ENCODE measurements at places on chromosomes 1 and 21.
A peak's percentile ranks its signal among the peaks of the same experiment; 100 is the strongest.

- DNase-seq, result no peak
Measured at GRCh38 chr1:10456048-10456447, 6.2 kb downstream of the CORT start.

GRCh38 chr1:169031566-169032224 lies 74.8 kb upstream of the ATP1B1 start:
- no peak for DNase-seq

- DNase-seq, result no peak
Measured at GRCh38 chr1:203985044-203985443, 87.9 kb upstream of the SOX13 start.

GRCh38 chr1:44696789-44697345 lies 22.4 kb downstream of the ARMH1 start:
- no peak for DNase-seq

DNA sequence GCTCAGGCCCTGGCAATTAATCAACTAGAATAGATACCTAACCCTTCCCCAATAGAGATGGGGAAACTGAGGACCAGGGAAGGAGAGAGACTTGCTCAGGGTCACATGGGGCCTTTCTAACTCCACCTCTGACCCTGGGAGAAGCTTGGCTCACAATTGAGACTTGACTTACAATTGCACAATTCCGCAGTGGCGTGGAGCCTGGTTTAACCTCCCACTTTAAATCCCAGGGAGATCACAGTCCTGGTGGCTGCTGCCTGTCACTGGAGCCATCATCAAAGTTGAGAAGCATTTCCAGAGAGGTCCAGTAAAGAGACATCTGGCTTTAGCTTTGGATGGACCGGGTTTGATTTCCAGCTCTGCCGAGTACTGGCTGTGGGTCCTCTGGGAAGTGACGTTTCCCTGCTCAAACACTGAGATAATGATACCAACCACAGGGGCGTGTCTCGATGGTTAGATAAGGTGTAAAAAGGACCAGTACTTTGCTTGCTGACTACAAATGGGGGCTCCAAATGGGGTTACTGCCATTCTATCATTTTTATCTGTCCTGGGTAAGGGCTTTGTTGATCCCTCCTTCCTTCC lies 39.3 kb downstream of the TRIM62 start:
- no peak for DNase-seq

DNA sequence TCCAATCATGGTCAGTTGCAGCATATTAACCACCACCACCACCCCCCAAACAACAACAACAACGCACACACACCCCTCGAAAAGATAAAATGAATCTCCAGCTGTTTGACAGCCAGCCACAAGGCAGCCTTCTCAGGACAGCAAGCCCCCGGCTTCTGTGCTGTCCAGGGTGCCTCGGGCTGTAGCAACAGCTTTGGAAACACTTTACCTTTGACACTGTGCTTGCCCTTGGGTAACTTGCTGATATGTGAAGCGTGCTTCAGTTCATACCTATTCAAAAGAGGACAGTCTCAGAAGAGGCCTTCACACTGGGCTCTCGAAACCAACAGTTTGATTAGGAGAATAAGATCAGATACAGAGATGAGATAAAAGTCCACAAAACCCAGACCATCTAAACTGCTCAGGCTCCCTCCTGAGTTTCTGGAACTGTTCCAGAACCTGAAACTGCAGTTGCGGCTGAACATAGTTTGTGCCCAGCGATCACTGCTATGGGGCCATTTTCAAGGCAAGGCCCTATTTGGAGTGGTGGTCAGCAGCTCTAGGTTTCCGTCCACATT lies 44.9 kb downstream of the PARP1 start:
- no peak for DNase-seq

- DNase-seq, result no peak
Measured at GRCh38 chr1:244710474-244711062, 57.6 kb downstream of the DESI2 start.

DNA sequence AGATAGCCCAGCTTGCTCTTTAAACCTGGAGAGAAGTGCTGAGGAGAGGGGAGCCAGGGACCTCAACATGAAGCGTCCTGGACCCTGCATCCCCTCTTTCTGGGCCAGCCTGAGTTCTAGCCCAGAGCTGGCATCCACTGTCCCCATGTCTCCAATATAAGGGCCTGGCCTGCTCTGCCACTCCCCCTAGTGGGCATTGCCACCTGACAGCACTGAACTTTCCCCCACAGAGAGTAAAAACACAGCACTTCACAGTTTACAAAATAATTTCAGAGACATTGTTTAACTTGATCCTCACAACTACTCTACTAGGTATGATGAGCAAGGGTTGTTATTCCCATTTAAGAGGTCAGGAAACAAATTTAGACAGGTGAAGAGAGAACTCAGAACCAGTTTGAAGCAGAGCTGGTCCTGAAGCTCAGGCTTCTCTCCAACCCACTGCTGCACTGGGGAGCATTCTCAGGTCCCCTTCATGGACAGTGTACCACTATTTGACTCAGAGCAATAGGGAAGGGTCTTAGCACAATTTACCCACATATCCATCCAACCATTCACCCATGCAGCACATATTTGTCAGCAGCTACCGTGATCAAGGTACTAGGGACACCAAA lies 151.2 kb downstream of the DMRTA2 start:
- DNase-seq, result peak; percentile 3

GRCh38 chr1:241519308-241520079 lies at the start of gene FH:
Gene FH, minus strand, starts transcription at chr1:241519755. Its CDS starts 33 bp downstream, at chr1:241519722.
- DNase-seq, result peak; percentile 84

DNA sequence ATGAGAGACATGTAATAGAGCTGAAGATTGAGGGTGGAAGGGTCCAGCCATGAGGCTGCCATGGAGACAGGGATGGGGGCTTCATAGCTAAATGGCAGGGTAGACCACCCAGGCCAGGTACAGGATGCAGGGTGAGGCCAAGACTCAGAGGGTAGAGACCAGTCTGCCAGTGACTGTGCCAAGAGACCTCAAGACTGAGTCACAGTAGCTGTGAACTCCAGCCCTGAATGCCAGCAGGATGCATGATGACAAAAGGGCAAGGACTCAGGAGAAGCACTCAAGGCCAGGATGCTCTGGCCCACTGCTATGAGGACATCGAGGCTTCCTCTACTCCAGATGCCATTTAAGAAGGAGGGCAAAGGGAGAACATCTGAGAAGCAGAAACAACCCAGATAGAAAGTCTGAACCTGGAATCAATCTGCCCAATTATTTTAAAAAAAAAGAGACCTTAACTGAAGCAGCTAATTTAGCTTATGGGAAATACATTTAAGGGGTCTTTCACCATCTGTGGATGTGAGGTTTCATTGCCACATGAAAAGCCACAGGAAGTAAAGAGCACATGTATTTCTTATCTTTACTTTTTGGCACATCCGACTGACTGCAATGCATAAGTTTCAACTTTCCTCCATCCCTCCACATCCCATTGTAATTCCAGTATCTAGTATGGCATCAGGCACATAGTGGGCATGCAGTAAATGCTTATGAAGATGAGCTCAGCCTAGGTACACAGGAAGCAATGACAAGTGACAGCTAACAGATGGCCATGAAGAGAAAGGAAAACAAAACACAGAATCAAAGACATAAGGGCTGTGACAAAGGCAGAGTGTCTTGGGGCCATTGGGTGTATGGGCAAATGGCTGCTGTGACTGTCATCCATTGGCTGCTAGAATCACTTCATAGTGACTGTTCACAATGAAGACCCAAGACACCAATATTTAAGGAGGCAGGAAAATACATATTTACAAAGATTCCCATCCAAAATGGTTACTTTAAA lies 40.2 kb downstream of the SUSD4 start:
- DNase-seq, result no peak

DNA sequence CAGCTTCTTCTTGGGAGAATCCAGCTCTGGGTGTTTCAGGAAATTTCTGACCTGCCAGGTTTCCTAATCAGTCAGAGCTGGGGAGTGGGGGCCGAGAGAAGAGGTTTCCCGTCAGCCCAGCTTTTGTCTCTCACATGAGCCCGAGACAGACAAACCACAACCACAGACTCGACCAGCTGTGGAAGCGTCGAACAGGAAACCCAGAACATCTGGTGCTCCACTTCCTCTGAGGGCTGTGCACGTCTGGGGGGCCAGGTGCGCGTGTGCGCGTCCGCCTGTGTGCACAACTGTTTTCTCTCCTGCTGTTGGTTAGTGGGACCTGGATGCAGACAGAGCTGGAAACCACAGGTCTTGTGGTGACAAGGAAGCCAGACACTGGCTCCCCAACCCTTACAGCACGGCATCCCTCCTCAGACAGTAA lies 113.0 kb upstream of the SLC25A33 start:
- DNase-seq, result peak; percentile 48

Measured in activated CD8-positive, alpha-beta memory T cell treated with anti-CD3 and anti-CD28 coated beads for 1 hour (primary cell).